ENCODE measurements at places on chromosomes 3 and 15. TPM values are rescaled to one million over a fixed set of nuclear protein-coding genes. Genes with fewer than 3 reads are reported as not detected.

GOLGA8K gene
- 0.24 TPM for polyA plus RNA-seq

CCR4 gene
- polyA plus RNA-seq: not detected

RETNLB gene
- polyA plus RNA-seq: not detected

PCOLCE2 gene
- 17.4 TPM for polyA plus RNA-seq

PCYT1A gene
- 11.3 TPM for polyA plus RNA-seq

CDC25A gene
- polyA plus RNA-seq: 17.7 TPM

ADCY5 gene
- 2.4 TPM for polyA plus RNA-seq

MRPL3 gene
- polyA plus RNA-seq: 159 TPM

CCR8 gene
- 0.23 TPM for polyA plus RNA-seq

LRIG1 gene
- 39.9 TPM for polyA plus RNA-seq

CATSPER2 gene
- 1.1 TPM for polyA plus RNA-seq

EIF3J gene
- 63.8 TPM for polyA plus RNA-seq

GOLGA8T gene
- not detected for polyA plus RNA-seq

SERINC4 gene
- polyA plus RNA-seq: not detected
